ENCODE measurements at places on chromosomes 5 and 9.

GRCh38 chr5:144028636-144029035, 141.8 kb downstream of the YIPF5 start:
- DNase-seq = peak; percentile 60

DNA sequence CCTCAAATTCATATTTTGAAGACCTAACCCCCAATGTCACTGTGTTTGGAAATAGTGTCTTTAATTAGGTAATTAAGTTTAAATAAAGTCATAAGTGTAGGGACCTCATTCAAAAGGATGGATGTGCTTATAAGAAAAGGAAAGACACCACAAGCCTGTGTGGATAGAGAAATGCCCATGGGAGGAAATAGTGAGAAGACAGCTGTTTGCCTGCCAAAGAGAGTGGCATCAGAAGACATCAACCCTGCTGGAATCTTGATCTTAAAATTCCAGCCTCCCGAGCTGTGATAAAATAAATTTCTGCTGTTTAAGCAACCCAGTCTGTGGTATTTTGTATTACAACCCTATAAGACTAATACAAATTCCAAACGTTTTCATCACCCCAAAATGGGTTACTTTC, 1867.9 kb upstream of the NUDT12 start:
- DNase-seq = no peak

GRCh38 chr5:137292461-137293027, 206.6 kb downstream of the SPOCK1 start:
- DNase-seq = no peak

GRCh38 chr9:86405926-86406325, 51.7 kb upstream of the TUT7 start:
- DNase-seq = no peak

- no peak for DNase-seq
Measured at GRCh38 chr5:125367702-125368101, 621.3 kb upstream of the ZNF608 start.

GRCh38 chr9:6219981-6220380, 4.4 kb downstream of the IL33 start:
- DNase-seq = no peak

DNA sequence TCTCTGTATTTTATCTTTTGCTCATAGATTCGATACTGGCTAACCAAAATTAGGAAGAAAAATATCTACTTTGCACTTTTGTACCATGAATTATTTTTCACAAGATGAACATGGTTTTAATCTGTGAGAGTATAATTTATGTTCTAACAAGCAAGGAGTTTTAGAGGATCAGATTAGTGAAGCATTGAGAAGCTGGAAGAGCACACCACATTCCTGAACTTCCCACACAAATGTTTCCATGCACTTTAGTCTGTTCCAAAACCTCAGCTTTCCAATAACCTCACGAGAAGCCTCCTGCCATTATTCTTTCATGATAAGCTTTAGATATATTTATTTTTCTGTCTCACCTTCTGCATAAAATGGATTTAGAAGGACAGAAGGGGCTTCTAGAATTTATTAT, 98.7 kb upstream of the MPDZ start:
- DNase-seq = no peak

Data from NCI-H187 treated with DMSO at 0.1 percent for 48 hours (cell line).